ENCODE measurements at places on chromosomes 2 and 18.

DNA sequence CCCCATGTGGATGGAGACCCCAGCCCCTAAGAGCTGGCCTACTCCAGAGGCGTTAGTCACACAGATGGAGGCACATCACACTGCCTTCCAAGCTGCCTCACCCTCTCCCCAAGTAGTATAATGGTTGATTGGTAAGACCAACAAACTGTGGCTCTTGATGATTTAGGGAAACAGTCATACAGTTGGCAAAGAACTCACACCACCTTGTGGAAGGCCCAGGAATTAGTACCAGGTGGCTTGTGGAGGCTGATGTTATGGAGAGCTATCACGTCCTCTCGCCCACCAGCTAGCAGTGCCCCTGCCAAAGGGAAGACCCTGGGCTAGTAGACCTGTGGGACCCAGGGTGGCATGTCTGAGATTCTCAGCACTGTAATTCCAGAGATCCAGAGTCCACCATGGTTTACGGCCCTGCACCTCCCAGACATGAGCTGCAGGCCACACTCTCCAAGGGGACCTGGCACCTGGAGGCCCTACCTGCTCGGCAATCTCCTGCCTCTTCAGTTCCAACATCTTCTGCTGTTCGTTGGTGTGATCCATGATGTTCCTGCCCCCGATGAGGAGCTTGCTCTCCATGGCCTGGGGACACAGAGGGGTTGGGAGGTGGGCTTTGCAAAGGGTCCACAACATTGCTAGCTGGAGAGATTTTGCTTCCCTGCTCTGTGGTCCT is 26.3 kb downstream of the KIF3C start:
- no peak for DNase-seq

DNA sequence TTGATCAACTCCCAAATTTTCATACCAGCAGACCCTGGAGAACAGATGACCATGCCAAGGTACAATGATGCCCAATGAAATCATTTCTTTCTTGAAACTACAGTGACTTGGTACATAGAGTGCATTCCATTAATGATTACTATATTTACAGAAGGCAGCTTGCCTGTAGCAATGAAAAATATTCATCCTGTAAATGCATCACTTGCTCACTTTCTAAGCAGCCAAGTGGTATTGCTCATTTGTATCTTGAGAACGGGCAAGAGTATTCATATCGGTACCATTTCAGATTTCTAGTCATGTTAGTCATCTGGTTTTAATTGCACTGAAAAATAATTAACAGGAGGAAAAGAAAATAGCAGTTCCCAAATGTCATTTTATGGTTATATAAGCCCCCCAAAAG is 59.6 kb downstream of the VIL1 start:
- DNase-seq: no peak

GRCh38 chr18:58781627-58782194 is 83.0 kb upstream of the ZNF532 start:
- DNase-seq: peak; percentile 80

GRCh38 chr2:101823347-101823791 is 125.9 kb downstream of the MAP4K4 start:
- peak; percentile 57 for DNase-seq
